ENCODE measurements at places on chromosomes 7 and 10. TPM values are rescaled to one million over a fixed set of nuclear protein-coding genes. Genes with fewer than 3 reads are reported as not detected.

ADRB1 gene
- total RNA-seq: 0.49 TPM

IL15RA gene
- 30.1 TPM for total RNA-seq

SLC16A9 gene
- total RNA-seq: 0.27 TPM

CTAGE6 gene
- total RNA-seq: 0.26 TPM

RAB19 gene
- total RNA-seq: 7.5 TPM

PPP3CB gene
- total RNA-seq: 44.0 TPM

DENND2A gene
- total RNA-seq: not detected

LAMB4 gene
- total RNA-seq: not detected

LIPJ gene
- 0.16 TPM for total RNA-seq

Measured in CD8-positive, alpha-beta memory T cell (primary cell).